ENCODE measurements at places on chromosomes 5 and 9.

GRCh38 chr9:110752766-110753165 is 84.2 kb downstream of the MUSK start:
- DNase-seq, result no peak

DNA sequence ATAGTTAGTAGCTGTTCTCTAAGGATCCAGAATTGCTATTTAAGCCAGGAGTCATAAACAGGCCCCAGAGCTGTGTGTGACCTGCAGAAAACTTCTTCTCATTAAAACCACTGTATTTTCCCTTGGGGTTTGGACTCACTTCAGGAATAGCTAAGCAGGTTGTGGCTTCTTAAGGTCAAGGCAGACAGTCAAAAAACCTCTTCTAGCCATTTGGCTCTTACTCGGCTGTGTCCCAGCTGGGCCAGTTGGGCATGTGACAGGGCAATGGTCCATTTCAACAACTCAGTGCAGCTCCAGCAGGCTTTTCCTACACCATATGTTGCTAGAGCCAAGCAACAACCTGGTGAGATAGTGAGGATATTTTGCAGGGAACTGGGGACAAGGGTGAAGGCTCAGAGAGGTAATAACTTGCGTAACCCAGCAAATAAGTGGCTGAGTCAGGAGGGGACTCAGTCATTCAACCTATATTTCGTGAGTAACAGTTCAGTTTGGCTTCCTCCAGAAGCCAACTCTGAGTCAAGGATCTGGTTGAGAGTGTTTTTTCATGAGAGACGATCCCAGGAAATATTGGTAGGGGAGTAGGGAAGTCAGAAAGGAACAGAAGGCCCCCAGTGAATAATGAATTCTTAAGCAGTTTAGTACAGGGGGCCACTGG is 115.4 kb upstream of the PPP2R2B start:
- no peak for DNase-seq

DNA sequence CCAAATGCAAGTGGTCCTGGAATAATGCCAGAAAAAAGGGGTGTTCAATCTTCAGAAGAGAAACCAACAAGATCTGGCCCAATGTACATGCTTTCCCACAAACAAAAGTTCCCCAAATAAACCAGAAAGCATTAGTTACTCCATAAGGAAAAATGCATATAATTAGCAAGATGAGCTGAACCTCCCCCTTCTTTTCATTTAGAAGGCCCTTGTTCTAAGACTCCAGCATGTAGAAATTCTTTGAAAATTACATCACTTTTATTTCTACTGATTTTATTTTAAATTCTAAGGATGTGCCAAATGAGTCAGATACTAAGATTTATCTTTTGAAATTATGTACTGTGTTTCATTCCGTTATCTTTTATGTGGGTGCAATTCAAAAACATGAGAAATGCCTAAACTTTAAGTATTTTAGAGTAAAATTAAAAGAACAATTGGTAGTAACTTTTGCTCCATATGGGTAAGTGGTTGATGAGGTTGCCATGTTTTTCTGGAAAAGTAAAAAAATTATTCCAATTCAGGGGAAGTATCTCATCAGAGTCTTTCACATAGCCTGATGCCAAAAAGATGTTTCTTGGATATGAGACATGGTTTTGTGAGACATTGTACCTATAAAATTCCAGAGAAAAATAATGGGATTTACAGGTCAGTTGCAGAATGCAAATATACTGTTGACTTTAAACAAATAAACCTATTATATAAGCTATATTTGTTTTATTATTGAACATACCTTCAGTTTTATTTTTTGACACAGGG is 106.5 kb upstream of the CCDC112 start:
- no peak for DNase-seq

GRCh38 chr5:84227236-84227635 is 157.4 kb downstream of the EDIL3 start:
- no peak for DNase-seq

DNA sequence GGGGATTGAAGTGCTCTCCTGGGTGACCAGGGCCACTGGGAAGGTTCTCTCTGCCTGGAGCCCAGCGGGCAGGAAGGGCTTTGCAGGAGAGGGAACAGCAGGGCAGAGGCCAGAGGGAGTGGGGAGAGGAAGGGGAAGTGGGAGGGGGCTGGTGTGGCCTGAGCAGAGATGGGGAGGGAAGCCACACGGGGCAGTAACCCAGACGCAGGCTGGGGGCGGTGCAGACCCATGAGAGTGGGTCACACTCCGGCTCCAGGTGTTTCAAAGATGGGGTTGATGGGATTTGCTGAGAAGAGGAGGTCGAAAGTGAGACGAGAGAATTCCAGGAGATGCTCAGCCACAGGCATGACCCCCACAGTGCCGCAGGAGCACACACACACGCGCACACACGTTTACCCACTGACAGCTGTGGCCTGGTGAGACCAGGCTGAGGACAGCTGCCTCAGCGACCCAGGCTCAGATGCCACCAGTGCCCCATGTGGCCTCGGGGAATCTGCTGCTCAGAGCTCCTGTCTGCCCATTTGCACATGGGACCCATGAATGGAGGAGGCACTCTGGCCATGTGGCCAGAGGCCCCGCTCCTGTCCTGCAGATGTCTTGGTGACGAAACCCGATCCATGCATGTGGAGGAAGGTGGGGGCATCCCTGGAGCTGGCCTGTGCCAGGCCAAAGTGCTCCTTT is 32.7 kb upstream of the FCN2 start:
- no peak for DNase-seq
